ENCODE measurements at places on chromosomes 12 and 14.

GRCh38 chr12:109817627-109818231, 15.5 kb downstream of the TRPV4 start:
- no peak for DNase-seq

DNA sequence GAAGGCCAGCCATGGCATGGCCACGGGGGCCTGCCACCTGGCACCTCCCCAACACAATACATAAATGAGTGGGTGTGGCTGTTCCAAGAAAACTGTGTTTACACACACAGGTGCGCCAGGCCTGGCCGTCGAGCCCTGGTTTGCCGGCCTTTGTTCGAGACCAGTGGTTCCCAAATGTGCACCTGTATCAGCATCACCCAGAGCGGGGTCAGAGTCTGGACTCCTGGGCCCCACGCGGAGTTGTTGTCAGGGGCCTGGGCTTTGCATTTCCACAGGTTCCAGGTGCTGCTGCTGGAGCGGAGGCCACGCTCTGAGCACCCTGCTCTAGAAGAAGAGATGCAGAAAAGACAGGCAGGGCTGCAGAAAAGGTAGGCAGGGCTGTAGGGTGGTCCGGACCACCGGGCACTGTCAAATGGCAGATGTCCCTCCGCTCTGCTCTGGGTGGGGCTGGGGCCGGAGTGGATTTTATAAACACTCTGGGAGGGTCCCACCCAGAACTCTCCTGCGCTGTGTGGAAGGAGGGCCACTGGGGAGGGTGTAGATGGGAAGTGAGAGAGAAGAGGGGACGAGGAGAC, 4.2 kb upstream of the ASPG start:
- no peak for DNase-seq

- no peak for DNase-seq
These were observed 582 bp downstream of the LRRIQ1 start for GRCh38 chr12:85036733-85037132.

- no peak for DNase-seq
These were observed 20.7 kb downstream of the NT5DC3 start for GRCh38 chr12:103820361-103820760.

DNA sequence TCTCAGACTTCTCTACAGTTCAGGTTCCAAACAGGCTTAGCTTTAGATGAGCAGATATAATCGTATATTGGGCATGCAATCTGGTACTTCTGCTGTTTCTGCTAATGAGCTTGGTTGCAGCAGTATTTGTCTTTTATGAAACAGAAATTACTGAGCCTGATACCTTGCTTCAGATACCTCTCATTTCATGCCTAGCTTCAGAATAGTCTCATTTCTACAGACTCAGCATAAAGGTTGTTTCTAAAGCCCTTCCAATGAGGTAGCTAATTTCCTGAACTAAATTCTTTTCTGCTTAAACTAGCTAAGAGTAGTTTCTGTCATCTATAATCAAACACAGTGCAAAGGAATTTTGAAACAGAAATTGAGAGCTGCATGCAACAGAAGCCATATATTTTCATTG, 275.0 kb upstream of the KITLG start:
- DNase-seq = no peak

DNA sequence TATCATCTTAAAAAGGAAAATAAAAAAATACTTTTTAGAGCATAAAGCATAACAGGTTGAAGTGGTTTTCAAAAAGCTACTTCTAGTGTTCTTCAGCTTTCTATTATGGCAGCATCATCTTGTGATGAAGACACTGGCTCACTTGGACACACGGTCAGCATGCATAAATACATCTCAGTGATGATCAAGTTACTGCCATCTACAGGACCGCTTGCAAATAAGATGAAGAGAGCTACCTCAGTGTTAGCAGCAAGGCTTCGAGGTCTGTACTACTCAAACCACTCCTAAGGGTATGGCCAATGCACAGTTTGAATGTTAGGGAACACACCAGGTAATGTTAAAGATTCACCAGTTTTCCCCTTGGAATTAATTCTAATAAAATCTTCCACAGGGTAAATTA, 58.8 kb downstream of the GALC start:
- no peak for DNase-seq

DNA sequence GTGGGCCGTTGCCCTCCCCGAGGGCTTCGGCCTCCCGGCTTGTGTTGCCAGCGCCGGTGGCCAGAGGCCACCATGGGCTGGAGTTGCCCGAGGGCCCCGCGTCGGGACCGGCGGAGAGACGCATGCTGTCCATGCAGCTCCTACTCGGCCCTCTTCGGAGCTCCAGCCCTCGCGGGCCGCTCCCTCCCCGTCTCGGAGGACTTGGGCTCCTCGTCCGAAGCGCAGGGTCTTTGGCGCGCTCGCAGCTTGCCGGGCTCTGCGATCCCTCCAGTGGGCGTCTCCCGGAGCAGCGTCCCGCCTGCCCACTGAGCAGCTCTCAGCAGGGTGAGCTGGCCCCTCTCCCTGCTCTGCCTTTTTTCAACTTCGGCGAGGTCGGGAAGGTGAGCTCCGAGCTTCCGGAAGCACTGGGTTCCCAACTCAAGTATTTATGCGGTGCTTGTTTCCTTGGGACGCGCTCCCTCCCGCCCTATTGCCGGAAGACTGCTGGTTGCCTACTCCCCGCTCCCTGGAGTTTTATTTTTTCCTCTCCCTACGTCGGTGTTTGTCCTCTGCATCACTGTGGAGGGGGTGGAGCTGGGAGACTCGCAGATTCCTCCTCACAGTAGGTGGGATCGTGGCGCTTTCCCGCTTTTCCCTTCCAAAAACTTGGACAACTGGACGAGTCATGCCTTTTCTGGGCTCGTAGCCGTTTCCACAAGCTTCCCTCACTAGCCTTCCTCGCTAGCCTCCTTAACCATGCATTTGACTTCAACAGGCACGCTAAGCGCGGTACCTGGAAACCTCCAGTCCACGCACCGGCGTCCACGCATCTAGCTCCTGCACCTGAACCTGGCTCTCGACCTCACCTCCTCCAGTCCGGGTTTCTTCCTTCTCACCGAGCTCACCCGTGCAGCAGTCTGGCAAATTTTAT, at the start of gene AVPR1A:
Gene AVPR1A (minus strand): TSS at position 489 of the 910 bp plus-strand sequence. CDS start 365 bp downstream, at position 124.
- peak; percentile 22 for DNase-seq

GRCh38 chr12:53324113-53324778, 2.8 kb upstream of the AAAS start:
- peak; percentile 73 for DNase-seq

DNA sequence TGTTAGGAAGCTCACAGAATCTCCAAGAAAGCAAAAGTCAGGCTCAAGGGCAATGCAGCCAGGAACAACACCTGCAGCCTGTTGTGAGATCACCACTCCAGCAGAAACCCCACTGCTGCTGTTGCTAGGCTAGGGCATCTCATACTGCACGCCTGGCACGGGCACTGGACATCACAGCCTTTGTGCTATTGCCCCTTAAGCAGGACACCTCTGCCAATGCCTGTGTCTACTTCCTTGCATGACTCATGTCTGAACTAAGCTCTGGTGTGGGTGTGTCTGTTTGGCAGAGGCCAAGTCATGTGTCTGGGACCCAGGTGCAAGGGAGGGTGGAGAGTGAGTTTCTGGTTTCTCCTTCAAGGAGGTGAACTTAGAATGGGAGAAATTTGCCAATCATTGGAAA, 10.0 kb upstream of the DDX47 start:
- DNase-seq = peak; percentile 40

DNA sequence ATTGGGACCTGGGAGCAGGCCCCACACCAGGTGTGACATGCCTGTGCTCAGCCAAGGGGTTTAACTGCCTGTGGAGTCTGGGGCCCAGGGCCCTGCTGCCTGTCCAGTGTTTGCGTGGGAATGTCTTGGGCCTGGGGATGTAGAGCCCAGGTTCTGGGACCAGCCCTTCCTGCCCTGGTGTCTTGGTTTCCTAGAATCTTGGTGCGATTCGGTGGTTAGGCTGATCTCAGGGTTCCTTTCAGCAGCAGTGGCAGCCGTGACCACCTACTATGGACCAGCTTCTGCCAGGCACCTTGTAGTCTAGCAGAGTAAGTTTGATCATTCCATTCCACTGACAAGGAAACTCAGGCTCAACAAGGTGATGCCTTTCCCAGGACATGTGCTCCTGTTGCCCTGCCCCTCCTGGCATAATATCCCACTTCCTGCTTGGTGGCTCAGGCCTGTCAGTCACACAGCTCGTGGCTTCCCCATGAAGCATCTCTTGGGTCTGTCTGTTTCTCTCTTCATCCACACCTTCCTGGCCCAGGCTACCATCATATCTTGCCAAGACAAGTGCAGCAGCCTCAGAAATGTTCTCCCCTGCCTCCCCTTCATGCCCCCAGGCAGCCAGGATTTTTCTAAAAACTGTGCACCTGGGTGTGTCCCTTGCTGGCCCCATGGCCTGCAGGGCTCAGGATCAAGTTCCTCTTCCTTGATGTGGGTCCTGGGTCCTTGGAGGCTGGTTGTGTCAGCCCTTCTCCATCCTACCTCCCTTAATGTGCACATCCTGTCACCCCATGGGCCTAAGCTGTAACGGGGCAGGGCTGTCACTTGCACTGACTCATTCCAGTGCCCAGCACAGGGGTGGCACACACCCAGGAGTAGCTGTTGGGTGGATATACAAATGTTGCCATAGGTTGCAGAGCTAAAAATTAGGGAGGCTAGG, 101.6 kb downstream of the SLC25A47 start:
- DNase-seq = no peak

GRCh38 chr14:52455291-52456088, 96.8 kb downstream of the TXNDC16 start:
- DNase-seq = no peak

- no peak for DNase-seq
These were observed 23.5 kb upstream of the PTPRB start for GRCh38 chr12:70660620-70661219.

- no peak for DNase-seq
These were observed 9.0 kb downstream of the PITPNM2 start for GRCh38 chr12:123141615-123142517.

- no peak for DNase-seq
These were observed 92.6 kb downstream of the EMP1 start for GRCh38 chr12:13288937-13289652.

DNA sequence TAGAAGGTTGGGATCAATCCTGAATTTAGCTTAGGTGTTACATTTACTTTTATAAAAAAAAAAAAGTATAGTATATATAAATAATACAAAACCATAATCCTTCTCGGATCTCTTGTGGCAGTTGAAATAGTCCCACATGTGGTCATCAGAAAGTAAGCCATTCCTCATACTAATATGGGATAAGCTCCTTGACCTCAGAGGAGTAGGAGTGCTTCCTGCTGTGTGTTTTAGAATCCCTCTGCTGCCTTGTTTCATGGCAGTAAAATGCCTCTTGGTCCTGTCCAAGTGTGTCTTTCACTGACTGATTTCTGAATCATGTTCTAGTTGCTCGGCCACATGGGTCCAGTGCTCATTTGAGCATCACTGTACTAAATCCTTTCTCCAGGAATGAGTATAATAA, 117.0 kb downstream of the NTN4 start:
- no peak for DNase-seq

GRCh38 chr12:109098183-109098604, 797 bp downstream of the UNG start:
- no peak for DNase-seq
